Activated T-helper 1 cell treated with Interleukin-2 at 50 U/mL for 16 hours (primary cell): ENCODE measurements at places on chromosomes 12 and 14.

DNA sequence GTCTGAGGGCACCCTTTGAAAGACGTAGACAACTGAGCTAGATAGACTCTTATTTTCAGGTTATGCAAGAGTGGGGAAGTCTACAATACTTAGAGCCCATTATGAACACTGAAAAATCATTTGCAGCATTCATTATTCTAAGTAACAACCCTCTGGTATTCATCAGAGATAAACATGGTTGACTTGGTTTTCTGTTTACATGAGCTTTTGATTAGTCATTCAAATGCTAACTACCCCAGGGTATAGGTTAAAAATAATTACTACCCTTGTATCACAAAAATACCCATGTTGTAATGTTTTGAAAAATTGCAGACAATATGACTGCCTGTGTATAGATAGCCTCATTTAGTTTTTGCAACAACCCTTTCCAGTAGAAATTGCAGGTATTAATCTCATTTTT lies 78.5 kb downstream of the PPFIBP1 start:
- DNase-seq, result no peak

- peak; percentile 1 for DNase-seq
These were observed 68.6 kb upstream of the MAX start for GRCh38 chr14:65170768-65171507.

DNA sequence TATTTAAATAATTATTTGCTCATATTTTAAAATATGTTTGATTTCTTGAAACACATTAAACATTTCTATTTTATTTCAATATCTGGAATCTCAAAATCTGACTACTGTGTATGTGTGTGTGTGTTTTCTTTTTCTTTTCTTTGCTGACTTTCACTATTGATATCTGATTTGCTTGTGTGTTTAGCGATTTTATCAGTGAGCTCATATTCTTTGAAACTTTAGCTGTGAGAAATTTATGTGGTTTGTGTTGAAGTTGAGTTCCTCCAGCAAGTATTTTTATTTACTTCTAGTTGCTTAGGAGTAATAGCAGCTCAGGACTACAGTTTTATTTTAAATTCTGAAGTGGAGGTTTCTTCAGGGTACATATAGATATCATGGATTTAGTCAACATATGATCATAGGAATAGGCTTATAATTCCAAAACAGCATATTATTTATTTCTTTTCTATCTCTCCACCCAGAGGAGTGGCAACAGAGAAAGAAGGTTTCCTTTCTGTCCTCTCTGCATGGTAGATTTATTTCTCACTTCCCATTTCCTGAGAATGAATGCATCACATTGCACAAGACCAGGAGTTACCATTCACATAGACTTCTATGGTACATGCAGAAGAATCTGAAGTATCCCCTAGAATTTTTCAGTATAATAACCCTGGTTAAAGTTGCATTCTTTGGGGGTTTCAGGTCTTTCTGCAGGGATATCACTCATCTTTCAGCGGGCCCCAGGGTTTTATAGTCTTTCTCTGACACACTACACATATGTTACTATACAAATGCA lies 60.5 kb downstream of the PTPRQ start:
- DNase-seq, result no peak

GRCh38 chr14:33287189-33287588 lies 348.5 kb downstream of the NPAS3 start:
- DNase-seq, result no peak

DNA sequence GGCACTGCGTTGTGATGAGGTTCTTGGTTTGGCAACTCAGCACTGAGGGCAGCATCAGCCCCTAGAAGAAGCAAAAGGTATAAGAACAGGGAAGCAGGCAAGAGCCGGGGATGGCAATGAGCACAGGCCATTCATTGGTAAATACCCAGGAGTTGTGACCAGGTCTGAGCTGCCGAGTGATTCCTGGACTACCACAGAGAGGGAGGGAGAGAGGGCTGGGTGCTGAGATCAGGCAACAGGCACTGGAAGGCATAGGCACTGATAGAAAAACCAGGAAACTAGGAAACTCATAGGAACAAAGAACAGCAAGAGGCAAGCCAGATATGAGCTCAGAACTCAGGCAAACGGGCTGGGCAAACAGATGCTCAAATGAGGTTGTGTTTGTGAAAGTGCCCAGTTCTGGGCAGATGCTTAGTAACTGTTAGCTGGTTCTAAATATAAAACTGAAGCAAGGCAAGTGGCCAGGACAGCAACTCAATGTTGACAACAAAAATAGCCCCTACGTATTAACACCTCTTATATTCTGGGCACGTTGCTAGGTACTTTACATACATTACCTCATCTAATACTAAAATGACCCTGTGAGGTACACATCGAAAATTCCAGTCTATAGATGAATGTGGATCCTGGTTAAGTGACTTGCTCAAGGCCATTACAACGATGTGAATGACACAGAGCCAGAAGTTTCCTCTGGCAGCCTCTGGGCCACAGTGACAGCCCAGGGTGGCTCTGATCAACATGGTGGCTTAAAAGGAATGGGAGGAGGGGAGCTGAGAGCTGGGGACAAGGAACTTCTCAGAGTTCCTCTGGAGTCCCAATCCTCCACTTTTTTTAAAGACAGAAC lies 121.1 kb downstream of the PRMT8 start:
- no peak for DNase-seq

- no peak for DNase-seq
These were observed 16.2 kb downstream of the SLC2A14 start for GRCh38 chr12:7856516-7856915.

GRCh38 chr12:480831-481816 lies 21.4 kb downstream of the B4GALNT3 start:
- DNase-seq, result no peak

DNA sequence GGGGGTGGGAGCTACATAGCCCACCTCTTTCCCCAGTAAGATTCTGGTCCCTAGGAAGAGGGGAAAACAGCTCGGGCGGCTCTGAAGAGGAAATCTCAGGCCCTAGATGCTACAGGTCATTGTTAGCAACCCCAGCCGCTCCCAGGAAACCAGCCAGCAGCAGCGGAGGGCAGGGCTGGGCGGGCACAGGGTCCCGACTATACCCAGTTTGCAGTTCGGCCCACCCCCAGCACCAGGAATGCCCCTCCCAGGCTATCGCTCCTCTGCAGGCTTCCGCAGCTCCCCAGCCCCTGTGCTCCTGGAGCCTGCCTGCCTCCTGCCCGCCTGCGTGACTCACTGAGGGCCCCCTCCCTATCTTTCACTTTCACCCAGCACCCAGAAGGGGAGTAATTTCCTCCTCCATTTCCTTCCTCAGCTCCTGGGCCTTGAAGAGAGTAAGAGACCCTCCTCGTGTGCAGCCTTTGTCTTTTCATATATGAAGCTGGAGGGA lies 27.2 kb upstream of the PNMA1 start:
- DNase-seq, result peak; percentile 56

DNA sequence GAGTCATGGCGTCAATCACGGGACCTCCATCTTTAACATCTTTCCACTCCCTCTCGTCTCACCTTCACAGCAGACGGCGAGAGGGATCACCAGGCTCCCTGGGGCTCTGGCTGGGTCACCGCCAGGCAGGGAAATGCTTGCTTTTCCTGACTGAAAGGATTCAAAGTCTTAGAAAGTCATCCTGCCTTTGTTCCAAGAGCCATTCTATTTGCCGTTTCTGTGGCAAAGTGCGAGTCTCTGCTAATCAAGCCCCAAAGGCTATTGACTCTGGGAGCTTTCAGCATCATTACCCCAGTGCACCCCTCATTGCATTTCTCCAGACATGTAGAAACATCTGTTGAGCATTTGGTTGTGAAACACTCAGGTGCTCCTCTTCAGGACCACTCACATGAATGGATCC lies 69.6 kb downstream of the GSC start:
- DNase-seq, result no peak

GRCh38 chr12:39804898-39805297 lies 185.3 kb upstream of the ABCD2 start:
- no peak for DNase-seq

DNA sequence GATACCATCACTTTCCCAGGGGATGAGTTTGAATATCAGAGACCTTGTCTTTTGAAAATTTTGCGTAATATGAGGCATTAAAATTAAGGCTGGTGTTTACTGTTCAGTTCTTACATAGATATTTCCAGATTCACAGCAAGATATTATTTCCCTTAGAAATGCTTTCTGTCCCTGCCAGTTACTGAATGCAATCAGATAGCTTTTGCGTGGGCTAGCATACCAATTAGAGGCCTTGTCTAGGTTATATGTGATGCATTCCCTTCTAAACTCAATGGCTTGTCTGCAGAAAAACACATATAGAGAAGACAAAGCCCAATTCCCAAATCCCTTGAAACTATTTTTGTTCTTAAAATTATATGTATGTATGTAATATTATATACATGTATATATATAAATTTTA lies 167.8 kb downstream of the RMST start:
- DNase-seq, result no peak

DNA sequence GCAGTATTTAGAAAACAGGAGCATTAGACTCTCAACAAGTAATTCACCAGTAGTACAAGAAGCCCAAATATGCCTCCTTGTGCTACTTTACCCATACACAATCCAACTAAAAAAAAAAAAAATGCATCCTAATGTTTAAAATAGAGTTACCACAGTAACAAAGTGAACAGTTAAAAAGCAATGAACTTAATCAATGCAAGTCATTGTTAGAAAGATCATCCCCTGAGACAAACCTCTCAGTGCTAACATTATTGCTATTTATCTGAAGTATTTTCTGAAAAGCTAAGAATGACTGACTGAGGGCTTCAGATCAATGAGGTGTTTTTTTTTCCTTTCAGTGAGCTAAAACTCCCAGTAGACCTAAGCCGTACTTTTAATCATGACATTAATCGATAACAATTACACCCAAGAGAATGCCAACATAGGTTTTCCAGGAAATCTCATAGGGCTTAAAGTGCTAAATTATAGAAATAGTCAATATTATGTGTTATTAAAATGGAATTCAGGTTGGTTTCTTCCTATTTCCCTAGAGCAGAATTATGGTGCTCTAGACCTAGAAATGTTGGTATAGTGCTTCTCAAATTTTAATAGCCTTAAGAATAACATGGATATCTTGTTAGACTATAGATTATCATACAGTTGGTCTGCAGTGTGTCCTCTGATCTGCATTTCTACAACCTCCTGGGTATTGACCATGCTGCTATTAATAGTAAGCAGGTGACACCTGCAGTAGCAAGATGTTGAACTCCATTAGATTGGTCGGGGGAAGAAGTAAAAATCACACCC lies 123.0 kb downstream of the PRKD1 start:
- no peak for DNase-seq

- no peak for DNase-seq
These were observed 942 bp upstream of the GSG1 start for GRCh38 chr12:13104409-13104808.

DNA sequence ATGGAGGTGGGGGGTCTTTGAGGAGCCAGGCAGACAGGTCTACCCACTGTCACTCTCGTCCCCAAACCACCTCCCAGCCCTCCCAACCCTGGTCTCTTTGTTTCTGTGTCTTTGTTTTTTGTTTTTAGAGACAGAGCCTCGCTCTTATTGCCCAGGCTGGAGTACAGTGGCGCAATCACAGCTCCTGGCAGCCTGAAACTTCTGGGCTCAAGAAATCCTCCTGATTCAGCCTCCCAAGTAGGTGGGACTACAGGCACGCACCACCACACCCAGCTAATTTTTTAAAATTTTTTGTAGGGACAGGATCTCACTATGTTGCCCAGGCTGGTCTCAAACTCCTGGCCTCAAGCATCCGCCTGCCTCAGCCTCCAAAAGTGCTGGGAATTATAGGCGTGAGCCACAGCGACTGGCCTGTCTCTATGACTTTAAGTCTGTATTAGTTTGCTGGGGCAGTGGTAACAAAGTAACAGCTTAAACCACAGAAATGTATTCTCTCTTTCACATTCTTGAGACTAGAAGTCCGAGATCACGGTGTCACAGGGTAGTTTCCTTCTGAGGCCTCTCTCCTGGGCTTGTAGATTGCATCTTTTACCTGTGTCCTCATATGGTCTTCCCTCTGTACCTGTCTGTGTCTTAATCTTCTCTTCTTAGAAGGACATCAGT lies 26.1 kb downstream of the DTX1 start:
- DNase-seq, result no peak

- no peak for DNase-seq
These were observed 71.9 kb downstream of the NRXN3 start for GRCh38 chr14:78242086-78242485.

GRCh38 chr12:111685322-111685810 lies 390 bp downstream of the BRAP start:
- DNase-seq, result peak; percentile 3

DNA sequence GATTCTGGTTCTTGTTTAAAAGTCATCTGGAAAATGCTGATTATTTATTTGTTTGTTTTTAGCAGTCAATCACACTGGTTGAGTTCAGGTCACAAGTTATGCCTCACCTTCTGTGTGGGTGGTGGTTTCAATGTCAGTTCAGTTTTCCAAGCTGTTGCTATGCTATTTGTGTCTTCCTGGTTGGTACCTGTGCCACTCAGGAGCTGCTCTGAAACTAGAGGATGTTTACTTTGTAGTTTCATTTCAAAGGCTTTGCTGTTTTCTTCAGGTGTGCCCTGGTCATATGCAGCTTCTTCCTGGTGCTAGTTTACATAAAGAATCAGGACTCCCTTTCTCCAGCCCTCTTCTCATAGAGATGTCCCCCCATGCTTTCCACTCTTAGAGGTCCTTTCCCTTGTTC lies 75.7 kb upstream of the PPP4R3A start:
- DNase-seq, result no peak

- DNase-seq, result no peak
These were observed 84.4 kb downstream of the SLC24A4 start for GRCh38 chr14:92407410-92407809.

- DNase-seq, result no peak
These were observed 63.2 kb upstream of the RFX4 start for GRCh38 chr12:106519607-106520021.

DNA sequence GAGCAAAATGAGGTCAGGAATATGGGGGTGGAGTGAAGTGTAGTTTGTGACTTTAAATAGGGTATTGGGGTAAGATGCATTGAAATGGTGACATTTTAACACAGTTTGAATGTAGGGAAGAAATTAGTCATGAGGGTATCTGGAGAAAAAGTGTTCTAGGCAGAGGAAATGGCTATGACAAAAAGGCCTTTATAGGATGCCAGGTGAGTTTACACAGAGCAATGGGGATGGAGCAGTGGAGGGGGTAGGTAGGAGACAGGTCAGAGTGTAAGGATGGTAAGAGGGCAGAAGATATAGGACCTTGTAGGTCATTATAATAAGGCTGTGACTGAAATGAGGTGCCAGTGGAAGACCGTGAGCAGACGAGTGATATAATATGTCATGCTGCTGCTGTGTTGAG lies 30.4 kb downstream of the HEATR5A start:
- no peak for DNase-seq

- no peak for DNase-seq
These were observed 18.9 kb upstream of the MAP3K9 start for GRCh38 chr14:70828188-70828587.
